Stimulated activated CD4-positive, alpha-beta T cell treated with anti-CD3 and anti-CD28 coated beads, Interleukin-1b, Interleukin-23, amount 100 ng/mL, for 48 hours (primary cell): ENCODE measurements at places on chromosomes 13 and 19.
A peak's percentile ranks its signal among the peaks of the same experiment; 100 is the strongest.

- no peak for DNase-seq
Measured at GRCh38 chr19:28497137-28497536, 715.8 kb downstream of the UQCRFS1 start.

DNA sequence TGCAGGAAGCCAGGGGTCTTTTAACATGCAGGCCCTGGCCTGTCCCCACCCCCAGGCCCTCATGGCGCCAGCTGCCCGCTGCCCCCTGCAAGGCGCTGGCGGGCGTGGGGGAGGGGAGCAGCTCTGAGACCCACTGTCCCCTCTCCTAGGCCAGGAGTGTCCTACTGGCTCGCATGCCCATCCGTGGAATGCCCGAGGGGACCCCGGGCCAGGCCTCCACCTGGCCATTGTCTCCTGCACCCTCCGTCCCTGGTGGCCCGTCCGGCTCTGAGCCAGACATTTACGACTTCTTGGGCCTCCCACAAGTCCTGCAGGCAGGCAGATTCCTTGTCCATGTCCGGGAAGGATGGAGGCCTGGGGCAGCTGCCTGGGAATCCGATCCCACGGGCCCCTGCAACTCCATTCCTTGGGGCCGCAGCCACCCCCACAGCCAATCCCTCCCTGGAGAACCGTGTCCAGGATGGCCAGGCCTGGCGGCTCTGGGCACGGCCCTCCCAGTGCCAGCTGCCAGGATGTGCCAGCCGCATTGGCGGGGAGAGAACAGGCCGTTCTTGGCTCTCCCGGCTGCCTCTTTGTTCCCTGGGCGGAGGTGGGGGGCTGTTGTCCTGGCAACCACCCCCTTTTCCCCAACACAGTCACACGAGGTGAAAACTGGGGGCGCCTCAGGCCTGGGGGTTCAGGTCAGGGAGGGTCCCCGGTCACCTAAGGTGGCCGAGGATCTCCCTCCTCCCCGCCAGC, 10.5 kb upstream of the PLIN3 start:
- DNase-seq, result no peak

- DNase-seq, result no peak
Measured at GRCh38 chr13:30908416-30908980, 2.4 kb downstream of the MEDAG start.

DNA sequence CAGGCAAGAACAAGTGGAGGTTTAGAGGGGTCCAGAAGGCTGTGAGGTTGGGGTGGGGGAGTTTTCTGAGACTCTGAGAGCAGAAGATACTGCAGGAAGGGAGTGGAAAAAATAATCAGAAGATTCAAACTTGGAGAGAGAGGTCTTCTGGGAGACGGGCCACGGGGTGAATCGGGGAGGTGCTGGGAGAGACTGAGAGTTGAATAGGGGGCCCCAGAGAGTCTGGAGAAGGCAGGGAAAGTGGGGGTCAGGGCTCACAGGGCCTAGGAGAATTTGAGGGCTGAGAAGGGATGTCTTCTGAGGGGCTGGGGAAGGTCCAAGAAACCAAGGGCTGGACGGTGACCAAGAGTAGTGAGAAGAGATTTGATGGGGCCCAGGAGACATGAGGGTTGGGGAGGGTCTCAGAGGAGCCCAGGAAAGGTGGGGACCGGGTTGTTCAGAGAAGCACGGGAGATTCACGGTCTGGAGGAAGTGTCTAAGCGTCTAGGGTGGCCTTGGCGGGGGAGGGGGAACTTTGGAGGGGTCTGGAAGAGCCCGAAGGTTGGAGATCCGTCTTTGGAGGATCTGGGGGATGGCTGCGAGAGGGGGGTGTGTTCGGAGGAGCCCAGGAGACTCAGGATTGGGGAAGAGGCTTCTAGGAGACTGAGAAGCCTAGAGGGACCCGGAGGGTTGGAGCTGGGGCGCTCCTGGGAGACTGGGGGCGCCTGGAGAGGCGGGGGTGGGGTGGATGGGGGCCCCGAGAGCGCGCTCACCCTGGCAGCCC, 1.5 kb downstream of the KCNC3 start:
- no peak for DNase-seq

- no peak for DNase-seq
Measured at GRCh38 chr13:26370553-26370952, 116.6 kb downstream of the CDK8 start.

- DNase-seq, result no peak
Measured at GRCh38 chr13:74681891-74682290, 547.7 kb upstream of the KLF12 start.

- DNase-seq, result no peak
Measured at GRCh38 chr19:31304831-31305312, 44.4 kb downstream of the TSHZ3 start.

DNA sequence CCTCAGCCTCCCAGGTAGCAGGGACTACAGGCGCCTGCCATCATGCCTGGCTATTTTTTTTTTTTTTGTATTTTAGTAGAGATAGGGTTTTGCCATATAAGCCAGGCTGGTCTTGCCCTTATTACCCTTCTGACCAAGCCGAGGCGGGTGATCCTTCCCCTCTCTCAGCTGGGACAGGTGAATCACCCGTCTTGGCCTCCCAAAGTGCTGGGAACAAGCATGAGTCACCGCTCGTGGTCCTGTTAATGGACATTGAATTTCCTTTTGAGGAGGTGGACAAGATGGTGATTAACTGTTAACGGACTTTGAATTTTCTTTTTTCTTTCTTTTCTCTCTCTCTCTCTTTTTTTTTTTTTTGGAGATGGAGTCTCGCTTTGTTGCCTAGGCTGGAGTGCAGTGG, 10.6 kb downstream of the CD70 start:
- no peak for DNase-seq

- DNase-seq, result no peak
Measured at GRCh38 chr13:33634546-33634982, 183.4 kb upstream of the RFC3 start.

DNA sequence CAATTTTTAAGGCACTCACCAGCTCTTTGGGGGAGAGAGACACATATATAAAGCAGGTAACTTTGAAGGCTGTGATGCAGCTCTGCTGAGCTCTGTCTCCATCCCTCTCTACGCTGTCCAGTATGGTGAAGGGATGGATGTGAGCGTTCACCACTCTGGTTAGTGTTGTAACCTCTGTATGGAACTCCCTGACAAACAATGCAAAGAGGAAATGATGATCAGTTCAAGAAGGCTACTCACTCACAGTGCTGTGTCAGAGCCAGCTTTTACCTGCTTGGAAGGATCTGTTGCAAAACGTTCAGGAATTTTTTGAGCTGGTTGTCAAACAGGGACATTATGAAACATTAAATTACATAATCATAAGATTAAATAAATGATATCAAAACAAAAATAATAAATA, 90.8 kb upstream of the SLC10A2 start:
- DNase-seq, result no peak

GRCh38 chr19:29671393-29672160, 6.3 kb downstream of the PLEKHF1 start:
- DNase-seq, result peak; percentile 95

- DNase-seq, result no peak
Measured at GRCh38 chr13:74230984-74231501, 96.8 kb upstream of the KLF12 start.

DNA sequence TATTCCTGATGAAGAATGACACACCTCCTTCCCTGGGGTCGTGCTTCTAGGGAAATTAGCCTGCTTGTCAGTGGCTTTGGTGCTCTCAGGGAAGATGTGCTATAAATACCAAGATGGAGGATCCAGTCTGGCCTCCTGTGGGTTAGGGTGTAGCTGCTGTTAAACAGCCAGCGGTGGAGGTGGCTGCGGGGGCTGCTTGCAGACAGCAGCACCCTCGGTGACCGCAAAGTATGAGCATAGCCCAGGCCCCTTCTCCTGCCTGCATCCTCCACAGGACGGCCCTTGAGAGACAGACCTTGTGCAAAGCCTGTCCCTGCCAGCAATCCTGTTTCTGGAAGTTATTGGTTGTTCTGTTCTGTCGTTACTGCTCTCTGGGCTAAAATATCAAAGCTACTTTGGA, 11.4 kb downstream of the VSTM2B start:
- no peak for DNase-seq

- no peak for DNase-seq
Measured at GRCh38 chr19:46107371-46107770, 17.1 kb downstream of the IGFL3 start.

DNA sequence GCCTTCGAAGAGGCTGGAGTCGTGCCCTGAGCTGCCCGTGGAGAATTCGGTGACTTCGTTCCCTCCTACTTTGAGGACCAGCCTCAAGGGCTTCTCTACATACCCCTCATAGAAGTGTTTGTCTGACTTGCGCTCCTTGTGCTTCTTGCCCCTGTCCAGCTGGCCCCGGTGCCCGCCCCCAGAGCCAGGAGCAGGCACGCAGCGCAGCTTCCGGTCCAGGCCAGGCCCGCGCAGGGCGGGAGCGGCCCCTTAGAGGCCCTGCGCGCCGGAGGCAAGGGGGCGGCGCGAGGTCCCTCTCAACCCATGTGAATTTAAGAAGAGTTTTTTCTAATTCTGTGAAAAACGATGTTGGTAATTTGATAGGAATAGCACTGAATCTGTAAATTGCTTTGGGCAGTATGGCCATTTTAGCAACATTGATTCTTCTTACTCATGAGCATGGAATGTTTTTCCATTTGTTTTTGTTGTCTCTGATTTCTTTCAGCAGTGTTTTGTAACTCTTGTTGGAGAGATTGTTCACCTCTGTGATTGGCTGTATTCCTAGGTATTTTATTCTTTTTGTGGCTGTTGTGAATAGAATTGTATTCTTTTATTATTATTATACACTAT, 46.9 kb upstream of the SOX21 start:
- DNase-seq, result no peak

- DNase-seq, result no peak
Measured at GRCh38 chr13:35530147-35530546, 53.7 kb upstream of the MAB21L1 start.
